ENCODE measurements at places on chromosomes 5 and 9. TPM values are rescaled to one million over a fixed set of nuclear protein-coding genes. Genes with fewer than 3 reads are reported as not detected.

GRCh38 chr9:114048533-114049415 lies 29.3 kb downstream of the AMBP start:
- no peak for DNase-seq

WNK2 gene
- total RNA-seq, result not detected

- DNase-seq, result no peak
Measured at GRCh38 chr5:43774881-43775399, 172.0 kb downstream of the NNT start.

- DNase-seq, result no peak
Measured at GRCh38 chr5:143893638-143894037, 81.7 kb downstream of the HMHB1 start.

STK10 gene
- 17.0 TPM for total RNA-seq

DNAI1 gene
- not detected for total RNA-seq

DNA sequence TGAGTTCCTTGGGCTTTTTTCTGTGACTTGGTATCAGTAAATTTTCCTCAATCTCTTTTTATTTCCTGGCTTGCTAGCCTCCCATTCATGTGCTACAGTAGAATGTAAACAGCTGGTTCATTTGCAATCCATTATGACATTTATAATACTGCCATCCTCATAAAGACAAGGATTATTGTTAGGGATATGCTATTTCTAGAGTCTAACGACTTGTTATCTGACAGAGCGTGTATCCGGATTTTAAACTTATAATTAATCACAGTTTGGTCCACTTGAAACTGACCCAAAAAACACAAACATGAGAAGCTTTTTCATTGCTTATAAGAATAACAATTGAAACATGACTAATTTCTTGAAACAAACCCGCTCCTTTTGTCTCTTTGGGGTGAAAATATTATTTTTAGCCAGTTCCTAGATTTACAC lies 585.8 kb downstream of the TLE4 start:
- DNase-seq, result peak; percentile 84

- DNase-seq, result no peak
Measured at GRCh38 chr9:85914108-85914507, 26.8 kb upstream of the NAA35 start.

GRCh38 chr9:74681906-74682305 lies 184.8 kb downstream of the RORB start:
- DNase-seq, result no peak
